ENCODE measurements at places on chromosomes 4 and X. TPM values are rescaled to one million over a fixed set of nuclear protein-coding genes. Genes with fewer than 3 reads are reported as not detected.

Gene NXF2B
- total RNA-seq = not detected

Gene GIMD1
- total RNA-seq = not detected

Gene HTRA3
- not detected for total RNA-seq

Gene NPY2R
- not detected for total RNA-seq

Measured in activated naive CD8-positive, alpha-beta T cell treated with anti-CD3 and anti-CD28 coated beads, Interleukin-2, amount 10 ng/mL, durations not matched to agents 7 days and 5 days (primary cell).